ENCODE measurements at places on chromosomes 12 and 14. TPM values are rescaled to one million over a fixed set of nuclear protein-coding genes. Genes with fewer than 3 reads are reported as not detected.

GDF11 gene
- total RNA-seq = 4.3 TPM

DNA sequence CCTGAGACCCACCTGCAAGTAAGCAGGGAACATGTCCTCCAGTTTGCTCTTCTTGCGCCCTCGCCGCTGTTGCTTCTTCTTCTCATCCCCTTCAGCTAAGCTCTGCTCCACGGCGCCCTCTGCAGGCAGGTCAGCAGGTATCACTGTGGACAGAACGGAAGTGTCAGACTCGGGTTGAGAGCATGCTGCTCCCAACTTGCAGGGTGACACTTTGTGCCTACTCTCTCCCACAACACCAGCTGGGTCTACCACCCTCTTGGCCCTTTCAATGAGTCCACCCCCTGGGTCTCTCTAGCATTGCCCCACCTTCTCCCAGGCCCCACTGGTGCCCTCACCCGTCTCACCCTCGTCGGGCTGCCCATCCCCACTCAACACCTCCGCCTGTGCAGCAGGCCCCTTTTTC lies 16.7 kb downstream of the KMT2D start:
- H3K27me3 ChIP-seq = no peaks in the 10 kb centered on the region
- DNase-seq = peak; percentile 39
- no peak overlapping the region for H3K4me3 ChIP-seq
- no peaks in the 10 kb centered on the region for H3K4me1 ChIP-seq
- peaks cover 67% of the 10 kb centered on the region for H3K36me3 ChIP-seq

GALNT6 gene
- 115 TPM for total RNA-seq

TPPP2 gene
- not detected for total RNA-seq

DNA sequence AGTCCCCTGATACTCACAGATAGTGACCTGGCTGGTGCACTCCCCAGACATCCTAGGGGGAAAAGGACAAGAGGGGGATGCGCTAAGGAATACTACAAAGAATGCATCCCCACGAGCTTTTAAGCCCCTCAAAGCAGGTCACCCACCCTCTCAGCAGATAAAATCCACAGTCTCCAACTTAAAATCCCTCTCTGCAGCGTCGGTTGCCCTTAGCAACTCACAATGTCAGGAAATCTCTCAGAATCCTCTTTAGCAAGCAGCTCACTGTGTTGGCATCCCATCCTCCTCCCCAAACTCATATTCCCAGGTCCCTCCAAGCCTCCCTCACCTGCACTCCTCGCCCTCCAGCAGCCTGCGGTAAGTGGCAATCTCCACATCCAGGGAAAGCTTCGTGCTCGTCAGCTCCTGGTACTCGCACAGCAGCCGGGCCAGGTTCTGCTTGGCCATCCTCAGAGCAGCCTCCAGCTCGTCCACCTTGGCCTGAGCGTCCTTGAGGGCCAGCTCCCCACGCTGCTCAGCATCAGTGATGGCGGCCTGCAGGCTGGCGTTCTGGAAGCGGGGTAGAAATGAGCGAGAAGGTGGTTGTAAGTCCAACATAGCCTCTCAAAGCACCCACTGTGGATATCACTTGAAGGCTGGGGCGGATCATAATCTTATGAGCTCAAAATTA lies 5.5 kb upstream of the KRT79 start:
- H3K4me1 ChIP-seq = no peaks in the 10 kb centered on the region
- no peaks in the 10 kb centered on the region for H3K27me3 ChIP-seq
- no peak overlapping the region for H3K4me3 ChIP-seq
- no peak overlapping the region for H3K27ac ChIP-seq
- no peaks in the 10 kb centered on the region for H3K36me3 ChIP-seq

- DNase-seq = peak; percentile 42
- no peak overlapping the region for H3K4me3 ChIP-seq
- no peaks in the 10 kb centered on the region for H3K27me3 ChIP-seq
- H3K27ac ChIP-seq = no peak overlapping the region
- peaks cover 7% of the 10 kb centered on the region for H3K36me3 ChIP-seq
- peaks cover 6% of the 10 kb centered on the region for H3K4me1 ChIP-seq
Measured at GRCh38 chr14:104876251-104876699, 11.2 kb downstream of the CEP170B start.
